Endothelial cell of umbilical vein (primary cell): ENCODE measurements at places on chromosomes 5 and 9. TPM values are rescaled to one million over a fixed set of nuclear protein-coding genes. Genes with fewer than 3 reads are reported as not detected.

The OR2V1 gene
- total RNA-seq, result not detected in 2 replicates

The LIFR gene
- 34.9 and 36.4 TPM in 2 replicates for total RNA-seq

The CARTPT gene
- not detected in 2 replicates for total RNA-seq

The LCN15 gene
- not detected in 2 replicates for total RNA-seq

The HSPB3 gene
- not detected in 2 replicates for total RNA-seq

The SPATA6L gene
- 1.5 and 1.6 TPM in 2 replicates for total RNA-seq

The ANXA2R gene
- 6.6 and 8.1 TPM in 2 replicates for total RNA-seq

DNA sequence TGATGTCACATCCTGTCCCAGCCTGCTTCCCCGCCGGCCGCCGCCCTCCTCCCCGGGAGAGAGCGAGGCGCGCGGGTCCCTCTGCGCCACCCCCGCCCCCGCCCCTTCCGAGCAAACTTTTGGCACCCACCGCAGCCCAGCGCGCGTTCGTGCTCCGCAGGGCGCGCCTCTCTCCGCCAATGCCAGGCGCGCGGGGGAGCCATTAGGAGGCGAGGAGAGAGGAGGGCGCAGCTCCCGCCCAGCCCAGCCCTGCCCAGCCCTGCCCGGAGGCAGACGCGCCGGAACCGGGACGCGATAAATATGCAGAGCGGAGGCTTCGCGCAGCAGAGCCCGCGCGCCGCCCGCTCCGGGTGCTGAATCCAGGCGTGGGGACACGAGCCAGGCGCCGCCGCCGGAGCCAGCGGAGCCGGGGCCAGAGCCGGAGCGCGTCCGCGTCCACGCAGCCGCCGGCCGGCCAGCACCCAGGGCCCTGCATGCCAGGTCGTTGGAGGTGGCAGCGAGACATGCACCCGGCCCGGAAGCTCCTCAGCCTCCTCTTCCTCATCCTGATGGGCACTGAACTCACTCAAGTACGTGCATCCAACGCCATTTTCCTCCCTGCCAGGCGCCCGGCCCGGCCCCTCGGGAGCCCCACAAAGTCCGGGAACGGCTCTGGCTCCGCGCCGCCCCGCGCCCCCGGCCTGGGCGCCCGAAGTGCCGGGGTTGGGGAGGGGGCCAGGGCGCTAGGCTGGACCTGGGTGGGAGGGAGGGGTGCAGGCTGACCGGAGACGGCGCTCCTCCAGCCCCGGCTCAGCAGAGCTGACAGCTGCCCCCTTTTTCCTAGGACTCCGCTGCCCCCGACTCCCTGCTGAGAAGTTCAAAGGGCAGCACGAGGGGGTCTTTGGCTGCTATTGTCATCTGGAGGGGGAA is 12.0 kb upstream of the OLFM1 start:
- no peak for DNase-seq
- H3K36me3 ChIP-seq, result no peaks in the 10 kb centered on the region
- no peak overlapping the region for H3K4me3 ChIP-seq
- H3K27me3 ChIP-seq, result no peaks in the 10 kb centered on the region

- H3K4me1 ChIP-seq, result no peaks in the 10 kb centered on the region
- H3K27ac ChIP-seq, result no peak overlapping the region
- no peak overlapping the region for H3K4me3 ChIP-seq
- no peak for DNase-seq
Observed at GRCh38 chr9:29285818-29286217, 1712.5 kb upstream of the C9orf72 start.

DNA sequence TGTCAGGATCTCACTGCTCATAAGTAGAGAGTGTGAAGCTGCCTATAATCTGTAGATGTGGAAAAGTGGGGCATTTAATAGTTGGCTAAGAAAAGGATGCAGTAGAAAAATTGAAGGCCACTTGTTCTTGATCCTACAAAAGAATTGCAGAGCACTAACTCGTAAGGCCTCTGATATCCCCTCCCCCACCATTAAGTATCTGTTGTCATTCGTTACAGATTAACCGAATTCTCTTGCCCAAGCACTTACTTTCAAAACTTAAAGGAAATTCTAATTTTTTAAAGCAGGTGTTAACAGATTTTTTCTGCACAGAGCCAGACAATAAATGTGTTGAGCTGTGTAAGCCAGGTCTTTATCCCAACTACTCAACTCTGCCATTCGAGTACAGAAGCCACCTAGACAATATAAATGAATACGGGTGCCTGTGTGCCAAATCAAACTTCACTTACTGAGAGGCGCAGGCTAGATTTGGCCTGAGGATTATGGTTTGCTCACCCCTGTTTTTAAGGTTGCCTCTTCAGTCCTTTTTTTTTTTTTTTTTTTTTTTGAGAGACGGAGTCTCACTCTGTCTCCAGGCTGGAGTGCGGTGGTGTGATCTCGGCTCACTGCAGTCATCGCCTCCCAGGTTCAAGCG is 234.8 kb downstream of the RFK start:
- H3K4me1 ChIP-seq, result no peaks in the 10 kb centered on the region
- DNase-seq, result no peak
- no peaks in the 10 kb centered on the region for H3K27me3 ChIP-seq
- no peak overlapping the region for H3K27ac ChIP-seq
- no peak overlapping the region for H3K4me3 ChIP-seq
- H3K36me3 ChIP-seq, result no peaks in the 10 kb centered on the region

DNA sequence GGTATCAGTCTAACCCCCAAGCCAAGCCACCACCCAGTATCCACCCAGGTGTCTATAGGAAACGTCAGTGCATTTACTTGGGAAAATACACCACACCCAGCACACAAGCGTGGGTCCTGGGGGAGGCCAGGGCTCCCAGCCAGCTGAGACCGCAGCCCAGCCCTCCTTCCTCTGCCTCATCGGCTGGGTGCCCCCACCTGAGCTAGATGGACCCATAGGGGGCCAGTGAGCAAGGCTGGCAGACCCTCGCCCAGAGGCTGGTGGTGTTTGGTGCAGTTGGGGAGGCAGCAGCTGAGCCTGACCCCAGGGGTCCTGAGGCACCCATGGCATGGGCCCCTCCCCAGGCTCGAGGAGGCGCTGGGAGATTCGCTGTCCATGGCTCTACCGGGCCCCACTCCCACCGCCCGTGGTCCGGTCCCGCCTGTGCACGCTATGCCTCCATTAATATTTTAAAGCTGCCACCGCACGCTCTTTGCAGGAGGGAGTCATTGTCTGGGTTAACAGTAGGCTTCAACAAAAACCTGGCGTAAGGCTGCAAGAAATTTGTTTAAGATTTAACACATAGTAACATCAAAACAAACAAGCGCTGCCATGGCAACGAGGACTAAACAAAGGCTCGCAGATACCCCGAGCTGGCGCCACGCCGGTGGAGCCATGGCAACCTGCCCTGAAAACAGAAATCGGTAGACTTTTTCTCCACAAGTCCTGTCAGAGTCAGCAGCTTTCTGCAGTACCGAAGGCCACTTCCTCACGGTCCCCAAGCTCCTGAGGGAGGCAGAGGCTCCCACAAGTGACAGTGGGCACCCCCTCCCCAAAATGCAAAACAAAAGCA is 20.6 kb downstream of the TPPP start:
- no peak overlapping the region for H3K27ac ChIP-seq
- no peak overlapping the region for H3K4me3 ChIP-seq

DNA sequence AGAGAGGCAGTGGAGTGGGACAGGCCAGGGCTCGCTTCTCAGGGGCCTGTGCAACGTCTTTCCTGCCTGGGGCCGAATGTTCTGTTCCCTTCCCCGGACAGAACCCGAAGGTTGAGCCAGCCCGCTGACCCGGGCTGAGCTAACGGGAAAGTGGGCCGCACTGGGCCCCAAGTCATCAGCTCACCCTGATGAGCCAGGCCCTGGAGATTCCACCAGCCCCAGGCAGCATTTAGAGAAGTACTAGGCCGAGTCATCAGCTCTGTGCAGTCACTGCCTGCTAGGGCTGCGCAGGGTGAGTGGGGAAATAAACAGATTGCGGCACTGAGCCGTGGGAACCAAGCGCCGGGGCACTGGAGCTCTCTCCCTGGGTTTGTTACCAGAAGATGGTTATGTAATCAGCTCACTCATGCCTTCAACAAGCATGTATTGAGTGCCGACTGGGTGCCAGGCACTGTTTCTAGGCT is 29.1 kb upstream of the DUSP1 start:
- no peak overlapping the region for H3K27ac ChIP-seq
- H3K4me3 ChIP-seq, result no peak overlapping the region
- H3K27me3 ChIP-seq, result no peaks in the 10 kb centered on the region
- no peaks in the 10 kb centered on the region for H3K36me3 ChIP-seq
- peaks cover 41% of the 10 kb centered on the region for H3K4me1 ChIP-seq

- H3K36me3 ChIP-seq, result no peaks in the 10 kb centered on the region
- no peaks in the 10 kb centered on the region for H3K27me3 ChIP-seq
- H3K4me1 ChIP-seq, result no peaks in the 10 kb centered on the region
Observed at GRCh38 chr5:98320343-98320742, 453.1 kb upstream of the RGMB start.

DNA sequence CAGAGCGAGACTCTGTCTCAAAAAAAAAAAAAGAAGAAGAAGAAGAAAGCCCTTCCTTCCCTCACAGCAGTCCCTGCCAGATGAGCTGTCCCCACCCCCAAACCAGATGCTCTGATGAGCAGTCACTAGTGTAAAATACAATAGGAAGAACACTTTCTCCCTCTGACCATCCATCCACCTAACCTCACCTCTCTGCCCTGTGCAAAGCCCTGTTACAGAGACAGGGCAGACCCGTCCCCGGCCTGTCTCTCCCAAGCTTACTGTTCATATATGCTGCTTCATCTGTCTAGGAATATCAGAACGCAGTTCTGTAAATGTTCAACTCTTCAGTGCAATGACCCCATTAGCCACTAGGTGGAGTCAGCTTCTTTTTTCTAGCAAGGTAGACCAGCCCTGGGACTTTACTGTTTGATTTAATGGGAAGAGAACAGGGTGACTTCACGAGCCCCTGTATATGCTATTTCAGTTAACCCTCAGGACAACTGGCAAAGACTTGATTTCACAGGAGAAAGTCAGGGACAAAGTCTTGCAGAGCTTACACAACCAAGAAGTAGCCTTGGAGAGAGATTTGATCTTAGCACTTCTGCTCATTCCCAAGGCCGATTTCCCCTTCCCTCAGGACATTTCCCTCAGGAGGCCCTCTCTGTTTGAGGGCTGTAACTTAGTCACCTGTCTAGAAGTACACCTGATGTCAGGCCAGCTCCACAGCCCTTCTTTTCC is 14.9 kb upstream of the FGFR4 start:
- no peak overlapping the region for H3K4me3 ChIP-seq
- H3K4me1 ChIP-seq, result no peaks in the 10 kb centered on the region
- peak; percentile 86 for DNase-seq
- H3K27ac ChIP-seq, result no peak overlapping the region

DNA sequence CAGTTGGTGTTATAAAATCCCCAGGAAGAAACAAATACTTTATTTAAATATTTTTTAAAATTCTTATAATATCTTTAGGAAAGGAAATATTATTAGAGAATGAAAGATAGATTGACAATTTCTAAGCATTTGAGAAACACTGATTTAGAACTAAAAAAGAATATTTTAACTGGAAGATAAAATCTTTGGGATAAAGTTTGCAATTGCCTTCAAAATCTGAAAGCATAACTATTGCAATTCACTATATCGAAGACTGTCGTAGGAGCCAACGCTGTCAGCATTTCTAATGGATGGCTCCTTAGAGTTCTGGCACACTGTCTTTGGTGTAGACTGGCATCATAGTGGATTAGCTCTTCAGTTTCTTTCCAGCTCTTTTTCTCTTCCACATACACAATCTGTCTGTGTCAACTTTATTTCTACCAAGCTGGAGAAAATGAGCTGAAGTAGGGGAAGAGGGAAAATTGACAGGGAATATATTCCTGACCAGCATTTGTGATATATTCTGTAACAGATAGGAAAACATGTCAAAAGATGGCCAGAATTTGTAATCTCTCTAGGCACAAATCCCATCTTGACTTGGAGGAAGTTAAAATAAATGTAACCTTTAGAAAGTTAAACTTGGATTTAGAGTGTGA is 1561.4 kb downstream of the MAT2B start:
- no peaks in the 10 kb centered on the region for H3K36me3 ChIP-seq
- no peak overlapping the region for H3K4me3 ChIP-seq
- no peaks in the 10 kb centered on the region for H3K27me3 ChIP-seq
- no peak for DNase-seq
- no peaks in the 10 kb centered on the region for H3K4me1 ChIP-seq

- no peaks in the 10 kb centered on the region for H3K4me1 ChIP-seq
- peaks cover 2% of the 10 kb centered on the region for H3K27me3 ChIP-seq
- no peaks in the 10 kb centered on the region for H3K36me3 ChIP-seq
- no peak for DNase-seq
Observed at GRCh38 chr9:76784881-76785280, 20.6 kb downstream of the PCA3 start.

GRCh38 chr9:16720386-16720785 is 150.1 kb downstream of the BNC2 start:
- peak overlapping the region; percentile 90 for H3K27ac ChIP-seq
- DNase-seq, result peak; percentile 78
- H3K4me1 ChIP-seq, result peaks cover 34% of the 10 kb centered on the region
- H3K4me3 ChIP-seq, result no peak overlapping the region

DNA sequence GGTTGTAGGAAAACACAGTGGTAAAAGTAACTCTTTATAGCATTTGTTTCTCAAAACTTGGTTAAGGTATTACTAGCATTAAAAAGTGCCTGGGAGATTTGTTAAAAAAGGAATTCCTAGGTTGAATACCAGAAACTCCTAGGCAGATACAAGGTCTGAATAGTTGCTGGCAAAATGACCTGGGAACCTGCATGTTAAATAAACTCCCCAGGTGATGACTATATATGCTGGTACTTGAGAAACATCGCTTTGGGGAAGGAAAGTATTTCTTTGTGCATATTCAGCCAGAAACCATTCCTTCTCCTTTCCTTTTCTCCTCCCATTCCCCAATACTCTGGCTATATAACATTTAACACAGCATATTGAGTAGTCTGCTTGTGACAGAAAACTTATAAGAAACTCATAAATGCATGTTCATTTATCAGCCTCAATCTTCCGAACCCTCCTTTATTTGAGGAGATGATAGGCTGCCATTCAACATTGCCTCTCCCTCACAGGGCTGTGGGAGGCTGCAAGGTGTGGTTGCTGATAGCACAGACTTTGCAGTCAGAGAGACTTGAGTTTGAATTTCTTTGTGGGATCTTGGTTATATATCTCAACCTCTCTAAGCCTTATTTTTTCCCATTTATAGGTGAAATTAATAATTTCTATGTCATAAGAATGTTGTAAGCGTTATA is 28.7 kb downstream of the PCSK1 start:
- DNase-seq, result no peak
- no peak overlapping the region for H3K4me3 ChIP-seq
- H3K4me1 ChIP-seq, result peaks cover 27% of the 10 kb centered on the region
- no peak overlapping the region for H3K27ac ChIP-seq

GRCh38 chr9:135563039-135563476 is 1.5 kb downstream of the PAEP start:
- no peak overlapping the region for H3K4me3 ChIP-seq
- no peaks in the 10 kb centered on the region for H3K36me3 ChIP-seq
- no peak for DNase-seq
